ENCODE measurements at places on chromosomes 1 and 21. TPM values are rescaled to one million over a fixed set of nuclear protein-coding genes. Genes with fewer than 3 reads are reported as not detected.

DNA sequence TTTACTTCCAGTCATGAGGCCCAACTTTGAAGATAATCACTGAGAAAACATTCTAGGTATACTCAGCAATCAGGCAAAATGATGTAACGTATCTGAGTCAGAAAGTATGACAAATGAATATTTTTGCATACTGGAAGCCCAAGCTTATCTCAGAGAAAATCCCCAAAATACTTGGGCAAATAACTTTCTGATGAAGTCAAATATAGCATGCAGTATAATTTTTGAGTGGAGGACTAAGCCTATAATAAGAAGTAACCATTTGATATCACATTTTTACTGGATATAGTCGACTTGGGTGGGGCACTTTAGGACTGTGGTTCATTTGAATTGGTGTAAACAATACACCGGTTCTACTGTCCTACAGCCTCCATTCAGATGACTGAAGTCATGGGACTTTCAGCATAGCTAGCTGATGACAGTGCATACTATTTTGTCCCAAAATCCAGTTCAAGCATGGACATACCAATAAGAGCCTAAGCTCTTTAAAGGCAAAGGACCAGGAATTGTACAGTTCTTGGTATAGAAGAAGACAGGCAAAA lies 2.3 kb upstream of the GADD45A start:
- H3K36me3 ChIP-seq: peaks cover 9% of the 10 kb centered on the region
- no peaks in the 10 kb centered on the region for H3K27me3 ChIP-seq
- DNase-seq: peak; percentile 93
- no peak overlapping the region for H3K4me3 ChIP-seq
- peak overlapping the region; percentile 98 for H3K27ac ChIP-seq
- peaks cover 27% of the 10 kb centered on the region for H3K4me1 ChIP-seq

DNA sequence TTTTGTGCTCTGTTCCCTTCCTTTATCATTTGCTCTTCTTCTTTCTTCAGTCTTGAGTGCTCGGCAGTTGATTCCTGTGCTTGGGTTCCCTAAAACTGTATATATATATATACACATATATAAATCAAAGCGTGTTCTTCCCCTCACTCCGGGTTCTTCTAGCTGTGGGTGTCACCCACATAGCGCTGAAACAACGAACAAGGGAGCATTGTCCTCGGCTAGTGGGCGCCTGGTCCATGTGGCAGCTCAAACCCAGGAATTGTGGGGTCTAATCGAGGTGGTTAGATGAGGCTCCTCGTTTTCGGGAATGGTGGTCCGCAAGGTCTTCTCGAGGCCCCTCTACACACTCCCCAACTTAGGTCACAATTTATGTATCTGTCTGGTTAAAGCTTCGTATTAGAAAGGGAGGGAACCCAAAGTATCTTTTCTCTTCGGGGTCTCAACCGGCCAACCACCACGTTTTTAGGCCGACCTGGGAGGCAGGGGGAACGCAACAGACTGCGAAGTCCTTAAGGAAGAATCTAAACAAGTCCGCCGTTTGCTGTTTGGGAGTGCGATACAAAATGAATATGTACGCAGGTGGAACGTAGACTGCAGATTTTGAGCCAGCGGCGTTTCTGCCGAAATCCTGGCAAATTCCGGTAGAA lies 504 bp upstream of the SDHC start:
- H3K36me3 ChIP-seq: peaks cover 4% of the 10 kb centered on the region
- peak overlapping the region; percentile 94 for H3K4me3 ChIP-seq
- peaks cover 8% of the 10 kb centered on the region for H3K4me1 ChIP-seq
- H3K27me3 ChIP-seq: no peaks in the 10 kb centered on the region
- no peak for DNase-seq

GRCh38 chr1:223231011-223231572 lies 88.0 kb upstream of the TLR5 start:
- DNase-seq: no peak
- H3K27me3 ChIP-seq: no peaks in the 10 kb centered on the region
- peaks cover 6% of the 10 kb centered on the region for H3K4me1 ChIP-seq
- H3K27ac ChIP-seq: no peak overlapping the region
- no peak overlapping the region for H3K4me3 ChIP-seq

DNA sequence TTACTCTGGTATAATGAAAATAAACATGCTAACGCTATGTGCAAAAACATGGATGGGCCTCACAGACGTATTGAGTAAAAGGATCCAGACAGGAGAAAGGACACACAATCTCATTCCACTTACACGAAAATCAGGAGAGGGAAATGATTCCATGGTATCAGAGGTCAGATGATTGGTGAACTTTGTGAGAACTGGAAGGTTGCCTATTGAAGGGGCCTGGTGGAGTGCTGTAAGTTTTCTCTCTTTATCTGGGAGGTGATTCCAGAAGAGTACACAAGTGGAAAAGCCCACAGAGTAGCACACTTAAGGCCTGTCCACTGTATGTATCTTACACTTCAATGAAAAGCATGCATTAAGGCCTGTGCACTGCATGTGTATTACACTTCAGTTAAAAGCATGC lies 9.6 kb downstream of the GSTM2 start:
- H3K36me3 ChIP-seq: no peaks in the 10 kb centered on the region
- no peak overlapping the region for H3K27ac ChIP-seq
- no peak for DNase-seq

GRCh38 chr1:177909416-177909815 lies 60.4 kb downstream of the SEC16B start:
- H3K27ac ChIP-seq: no peak overlapping the region
- H3K4me3 ChIP-seq: no peak overlapping the region
- no peak for DNase-seq
- H3K27me3 ChIP-seq: peaks cover 2% of the 10 kb centered on the region
- no peaks in the 10 kb centered on the region for H3K36me3 ChIP-seq

DNA sequence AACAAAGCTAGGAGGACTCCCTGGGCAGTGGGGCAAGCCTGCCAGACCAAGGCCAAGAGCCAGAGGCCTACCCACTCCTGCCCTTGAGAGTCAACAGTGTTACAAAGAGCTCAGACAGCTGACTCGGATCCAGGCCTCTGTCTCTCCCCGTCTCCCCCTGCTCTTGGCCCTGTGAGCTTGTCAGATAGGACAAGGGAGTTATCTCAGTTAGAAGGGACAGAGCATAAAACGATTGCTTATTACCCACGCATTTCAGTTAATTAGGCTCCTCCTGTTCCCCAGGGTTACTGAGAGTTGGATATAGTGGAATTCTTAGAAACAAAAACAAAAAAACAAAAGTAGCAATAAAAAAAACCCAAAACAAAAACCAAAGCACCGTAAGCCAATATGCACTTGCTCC lies 1.3 kb downstream of the SLC41A1 start:
- H3K4me3 ChIP-seq: peak overlapping the region; percentile 86
- peaks cover 15% of the 10 kb centered on the region for H3K4me1 ChIP-seq
- H3K36me3 ChIP-seq: no peaks in the 10 kb centered on the region
- no peaks in the 10 kb centered on the region for H3K27me3 ChIP-seq
- DNase-seq: no peak

DNA sequence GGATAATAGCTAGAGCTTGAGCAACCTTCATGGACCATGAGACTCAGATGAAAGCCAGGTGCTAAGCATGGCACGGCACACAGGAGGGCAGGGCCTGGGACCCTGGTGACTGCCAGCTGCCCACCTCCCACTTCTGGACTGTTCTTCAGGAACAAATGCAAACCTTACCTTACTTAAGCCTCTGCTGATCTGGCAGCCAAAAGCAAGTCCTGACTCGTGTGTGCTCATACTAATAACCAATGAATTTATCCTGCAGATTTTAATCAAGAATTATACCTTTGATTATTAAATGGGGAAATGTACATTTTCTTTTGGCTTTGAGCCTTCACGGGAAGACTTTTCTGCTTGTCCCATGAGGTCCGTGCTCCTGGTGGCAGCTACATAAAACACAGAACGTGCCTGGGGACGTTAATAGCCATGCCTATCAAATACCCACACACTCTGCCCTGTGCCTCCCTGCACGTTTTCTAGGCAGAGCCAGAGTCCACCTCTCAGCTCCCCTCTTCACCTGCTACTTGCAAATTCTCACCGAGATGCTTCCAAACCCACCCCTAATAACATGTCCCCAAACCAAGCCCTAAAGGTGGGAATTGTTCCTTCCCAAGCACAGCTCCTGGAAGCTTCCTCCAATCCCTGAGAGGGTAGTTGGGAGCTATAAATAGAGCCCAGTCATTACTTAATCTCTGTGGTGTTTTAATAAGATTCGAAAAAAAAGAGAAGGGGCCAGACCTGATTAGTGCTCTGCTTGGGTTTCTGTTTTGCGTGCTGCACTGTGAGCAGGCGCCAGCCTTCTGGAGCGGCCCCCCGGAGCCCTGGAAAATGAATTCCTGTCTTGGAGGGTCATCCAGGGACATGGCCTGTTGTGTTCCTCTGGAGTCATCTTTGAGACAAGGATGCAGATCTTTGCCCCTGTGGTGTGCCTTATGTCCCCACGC lies 33.5 kb downstream of the SLC1A7 start:
- no peaks in the 10 kb centered on the region for H3K27me3 ChIP-seq
- H3K27ac ChIP-seq: peak overlapping the region; percentile 45
- H3K4me1 ChIP-seq: peaks cover 25% of the 10 kb centered on the region
- no peak overlapping the region for H3K4me3 ChIP-seq
- no peaks in the 10 kb centered on the region for H3K36me3 ChIP-seq

DNA sequence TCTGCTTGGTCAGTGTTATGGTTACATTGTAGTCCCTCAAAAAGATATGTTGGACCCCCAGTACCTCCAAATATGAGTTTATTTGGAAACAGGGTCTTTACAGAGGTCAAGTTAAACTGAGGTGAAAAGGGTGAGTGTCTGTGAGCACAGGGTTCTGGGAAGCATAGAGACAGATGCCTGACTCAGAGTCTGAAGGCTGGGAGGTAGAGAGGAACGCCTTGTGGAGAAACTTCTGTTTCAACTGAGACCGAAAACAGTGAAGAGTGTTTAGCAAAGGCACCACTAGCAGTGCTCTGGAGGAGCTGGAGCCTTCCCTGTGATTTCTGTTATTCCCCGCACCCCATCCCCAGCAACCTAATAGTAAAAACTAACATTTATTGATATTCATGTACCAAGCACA lies 65.2 kb upstream of the LRRC8D start:
- H3K4me1 ChIP-seq: peaks cover 7% of the 10 kb centered on the region
- no peak overlapping the region for H3K4me3 ChIP-seq
- H3K27me3 ChIP-seq: no peaks in the 10 kb centered on the region
- no peak for DNase-seq

Gene KAZN
- total RNA-seq: 6.6 TPM
